Cortex of kidney (tissue), 1 donor: ENCODE measurements at places on chromosomes 7 and 10.

GRCh38 chr7:30348083-30348560 is 63.7 kb downstream of the ZNRF2 start:
- no peak for DNase-seq

DNA sequence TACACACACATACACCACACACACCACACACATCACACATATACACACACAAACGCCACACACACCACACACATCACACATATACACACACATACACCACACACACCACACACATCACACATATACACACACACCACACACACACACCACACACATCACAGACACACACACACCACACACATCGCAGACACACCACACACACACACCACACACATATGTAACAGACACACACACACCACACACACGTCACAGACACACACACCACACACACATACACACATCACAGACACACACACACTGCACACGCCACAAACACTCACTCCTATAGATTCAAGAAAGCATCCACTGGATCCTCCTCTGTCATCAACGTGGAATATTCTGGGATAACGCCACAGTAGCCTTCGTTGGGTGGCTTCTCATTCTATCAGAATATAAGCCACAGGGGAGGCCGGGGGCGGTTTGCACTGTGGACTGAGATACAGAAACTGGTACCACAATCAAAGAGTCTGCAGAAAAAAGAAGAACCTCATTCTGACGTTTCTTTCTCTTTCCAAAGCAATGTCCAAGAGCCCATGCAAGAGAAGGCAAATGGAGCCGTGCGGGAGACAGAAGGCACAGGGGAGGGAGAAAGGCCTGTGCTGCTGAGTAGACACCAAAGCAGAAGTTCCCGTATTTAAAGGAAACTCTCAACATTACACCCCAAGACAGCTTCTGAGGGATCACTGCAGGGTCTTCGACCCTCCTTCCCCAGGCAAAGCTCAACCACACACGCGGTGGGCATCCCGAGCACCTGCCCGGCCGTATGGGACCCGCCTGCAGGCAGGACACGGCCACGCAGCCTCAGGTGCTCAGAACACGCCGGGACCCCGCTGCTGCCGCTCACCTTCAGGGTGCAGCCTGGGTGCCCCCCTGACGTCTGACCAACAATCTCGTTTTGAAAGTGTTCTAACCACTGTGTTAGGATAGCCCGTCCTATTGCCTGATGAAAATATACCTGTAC is 321.2 kb downstream of the DNAJB6 start:
- no peak for DNase-seq

DNA sequence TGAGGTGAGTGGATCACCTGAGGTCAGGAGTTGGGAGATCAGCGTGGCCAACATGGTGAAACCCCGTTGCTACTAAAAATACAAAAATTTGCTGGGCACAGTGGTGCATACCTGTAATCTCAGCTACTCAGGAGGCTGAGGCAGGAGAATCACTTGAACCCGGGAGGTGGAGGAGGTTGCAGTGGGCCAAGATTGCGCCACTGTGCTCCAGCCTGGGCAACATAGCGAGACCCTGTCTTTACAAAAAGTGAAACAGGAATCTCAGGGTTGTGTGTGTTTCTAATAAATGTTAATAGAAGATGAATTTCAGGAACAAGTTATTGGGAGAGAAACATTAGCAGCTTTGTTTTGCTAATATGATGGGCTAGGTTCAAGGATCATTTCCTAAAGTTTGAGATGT is 19.9 kb downstream of the PPP2R2D start:
- no peak for DNase-seq

- no peak for DNase-seq
These were observed 25.2 kb downstream of the TMEM270 start for GRCh38 chr7:73885975-73886798.

- no peak for DNase-seq
These were observed 50.9 kb downstream of the ADAM12 start for GRCh38 chr10:126337251-126337810.

- no peak for DNase-seq
These were observed 1.6 kb downstream of the LMOD2 start for GRCh38 chr7:123657304-123657685.

- no peak for DNase-seq
These were observed 299.8 kb downstream of the KLF6 start for GRCh38 chr10:3485057-3485686.

DNA sequence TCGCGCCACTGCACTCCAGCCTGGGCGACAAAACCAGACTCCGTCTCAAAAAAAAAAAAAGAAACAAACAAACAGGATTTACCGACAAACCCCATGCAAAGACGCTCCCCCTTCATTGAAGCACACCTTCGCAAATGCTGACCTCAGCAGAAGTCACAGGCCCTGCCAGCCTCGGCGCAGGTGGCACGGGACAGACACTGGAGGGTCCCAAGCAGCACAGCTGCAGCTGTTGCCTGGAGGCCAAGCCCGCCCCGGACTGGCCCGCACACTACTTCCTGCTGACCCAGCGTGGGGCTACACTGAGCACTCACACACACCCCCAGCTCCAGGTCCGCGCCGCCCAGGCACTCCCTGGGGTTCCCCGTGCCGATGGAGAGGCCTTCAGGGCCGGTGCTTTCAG is 31.2 kb downstream of the SNX8 start:
- no peak for DNase-seq

DNA sequence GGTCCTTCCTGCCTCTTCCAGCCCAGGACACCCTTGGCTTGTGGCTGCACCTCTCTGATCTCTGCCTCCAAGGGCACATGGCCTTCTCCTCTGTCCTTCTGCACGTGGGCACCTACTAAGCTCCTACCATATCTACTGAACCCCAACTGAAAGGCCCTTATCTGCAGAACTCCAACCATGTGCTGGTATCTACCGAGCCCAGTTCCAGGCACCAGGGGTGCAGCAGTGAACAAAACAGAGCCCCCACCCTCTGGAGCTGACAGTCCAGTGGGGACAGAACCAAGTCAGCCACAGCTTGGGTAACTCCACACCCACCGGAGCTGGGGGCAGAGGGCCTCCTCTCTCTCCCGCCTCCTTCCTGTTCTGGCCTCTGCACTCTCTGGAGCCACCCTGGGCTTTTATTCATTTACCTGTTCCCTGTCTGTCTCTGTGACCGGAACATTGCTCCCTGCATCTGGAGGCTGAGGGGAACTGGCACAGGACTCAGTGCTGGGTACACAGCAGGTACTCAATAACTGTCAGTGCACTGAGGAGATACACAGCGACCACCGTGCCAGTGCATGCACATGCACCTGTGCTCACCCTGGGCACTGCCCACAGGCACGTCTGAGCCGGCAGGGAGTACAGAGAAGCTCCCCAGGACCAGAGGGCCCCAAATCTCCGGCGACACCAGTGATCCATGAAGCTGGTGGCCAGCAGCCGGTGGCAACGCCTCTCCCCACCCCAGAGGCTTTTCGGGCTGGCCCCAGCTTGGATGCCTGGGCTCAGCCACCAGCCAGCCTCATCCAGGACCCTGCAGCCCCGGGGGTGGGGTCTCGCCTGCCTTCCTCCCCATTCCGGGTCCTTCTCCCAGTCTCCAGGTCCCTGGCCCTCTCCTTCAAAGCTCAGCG is 2.0 kb downstream of the MICALL2 start:
- no peak for DNase-seq

- no peak for DNase-seq
These were observed 5.6 kb downstream of the TMEM229A start for GRCh38 chr7:124027236-124027635.

- DNase-seq, result no peak
These were observed 13.2 kb upstream of the NPS start for GRCh38 chr10:127535802-127536515.

GRCh38 chr10:71383972-71384687 is 12.6 kb upstream of the CDH23 start:
- no peak for DNase-seq

- no peak for DNase-seq
These were observed 903 bp upstream of the NT5C2 start for GRCh38 chr10:103193820-103194529.

- no peak for DNase-seq
These were observed 280.2 kb upstream of the PHYHIPL start for GRCh38 chr10:58896229-58896628.
